ENCODE measurements at places on chromosomes 13 and 19.
A peak's percentile ranks its signal among the peaks of the same experiment; 100 is the strongest.

DNA sequence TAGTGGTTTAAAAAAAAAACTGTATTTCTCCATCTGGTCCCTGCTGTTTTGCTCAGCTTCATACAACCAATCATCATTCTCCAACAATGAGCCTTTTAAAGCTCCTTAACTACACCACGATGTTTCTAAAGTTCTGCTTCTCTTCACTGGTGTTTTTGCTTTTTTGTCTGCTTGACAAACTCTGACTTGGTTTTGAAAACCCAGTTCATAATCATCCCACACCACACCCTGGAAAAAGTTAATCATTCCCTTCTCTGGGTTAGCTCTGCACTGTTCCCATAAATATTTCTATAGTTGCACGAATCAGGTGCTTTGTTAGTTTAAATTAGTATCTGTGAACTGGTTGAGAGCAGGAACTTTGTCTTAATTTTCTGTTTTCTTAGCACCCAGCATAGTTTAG, 217.1 kb downstream of the ENOX1 start:
- DNase-seq, result no peak

GRCh38 chr13:103510007-103510535, 443.9 kb upstream of the SLC10A2 start:
- DNase-seq, result peak; percentile 32

DNA sequence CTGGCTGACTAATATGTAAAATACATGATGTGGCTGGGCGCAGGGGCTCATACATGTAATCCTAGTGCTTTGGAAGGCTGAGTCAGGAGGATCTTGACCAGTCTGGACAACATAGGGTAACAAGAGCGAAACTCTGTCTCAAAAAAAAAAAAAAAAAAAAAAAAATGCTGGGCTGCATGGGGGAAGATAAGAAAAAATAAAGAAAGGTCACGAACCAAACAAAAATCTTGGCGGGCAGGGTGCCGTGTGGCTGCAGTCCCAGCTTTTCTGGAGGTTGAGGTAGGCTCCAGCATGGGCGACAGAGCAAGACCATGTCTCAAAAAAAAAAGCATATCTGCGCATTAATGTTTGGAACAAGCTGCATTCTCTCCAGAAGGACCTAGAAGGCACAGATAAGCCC, 8.7 kb downstream of the RNASEH2A start:
- DNase-seq, result no peak

GRCh38 chr13:23159205-23159759, 21.5 kb upstream of the SGCG start:
- peak; percentile 34 for DNase-seq

- peak; percentile 35 for DNase-seq
These were observed 7.2 kb downstream of the WDR18 start for GRCh38 chr19:991174-991931.

- no peak for DNase-seq
These were observed 1064.9 kb downstream of the SLITRK5 start for GRCh38 chr13:88736026-88736425.

Measured in NCI-H82 (cell line).